ENCODE measurements at places on chromosomes 16 and 17.

DNA sequence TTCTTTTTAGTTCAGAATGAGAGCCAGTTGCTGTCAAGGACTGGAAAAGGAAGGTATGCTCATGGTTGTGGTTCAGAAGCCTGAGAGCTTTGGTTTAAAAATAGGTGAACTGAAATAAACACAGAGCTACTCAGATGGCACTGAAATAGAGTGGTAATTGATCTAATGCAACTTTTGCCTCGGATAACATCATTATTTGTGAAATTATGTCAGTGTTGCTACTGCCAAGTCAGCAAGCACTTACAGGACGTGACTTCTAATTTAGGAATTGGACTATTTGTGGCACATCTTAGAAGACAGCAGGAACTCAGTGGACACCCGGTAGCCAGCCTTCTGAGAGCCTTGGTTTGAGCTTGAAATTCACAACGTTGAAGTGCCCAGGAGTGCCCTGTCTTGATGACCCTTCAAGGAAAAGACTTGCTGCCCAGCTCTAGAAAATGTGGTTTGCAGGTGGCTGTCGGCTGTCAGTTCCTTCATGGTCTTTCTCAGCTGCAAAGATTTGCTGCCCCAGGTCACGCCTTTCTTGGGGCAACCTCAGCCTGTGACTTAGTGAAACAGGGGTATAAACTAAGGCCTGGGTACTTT lies 42.0 kb upstream of the XYLT1 start:
- DNase-seq: no peak

DNA sequence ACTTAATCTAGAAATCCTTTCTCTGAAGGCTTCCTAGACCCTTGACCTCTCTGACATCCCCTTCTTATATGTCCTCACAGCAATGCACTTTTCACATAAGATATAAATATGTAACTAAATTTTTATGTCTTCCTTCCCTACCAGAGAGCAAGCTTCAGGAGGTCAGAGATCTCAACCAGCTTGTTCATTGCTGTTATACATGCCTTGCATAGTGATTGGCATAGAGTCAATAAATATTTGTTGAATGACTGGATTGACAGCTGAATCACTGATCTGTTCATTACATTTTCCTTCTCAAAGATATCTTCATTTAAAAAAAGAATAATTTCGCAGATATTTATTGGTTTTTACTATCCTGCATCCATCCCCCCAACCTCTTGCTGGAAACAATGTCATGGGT lies 29.5 kb downstream of the HYDIN start:
- DNase-seq: no peak

- no peak for DNase-seq
Observed at GRCh38 chr17:68315930-68316329, 24.6 kb downstream of the ARSG start.

GRCh38 chr17:44581868-44582267 lies 24.6 kb downstream of the FZD2 start:
- no peak for DNase-seq

DNA sequence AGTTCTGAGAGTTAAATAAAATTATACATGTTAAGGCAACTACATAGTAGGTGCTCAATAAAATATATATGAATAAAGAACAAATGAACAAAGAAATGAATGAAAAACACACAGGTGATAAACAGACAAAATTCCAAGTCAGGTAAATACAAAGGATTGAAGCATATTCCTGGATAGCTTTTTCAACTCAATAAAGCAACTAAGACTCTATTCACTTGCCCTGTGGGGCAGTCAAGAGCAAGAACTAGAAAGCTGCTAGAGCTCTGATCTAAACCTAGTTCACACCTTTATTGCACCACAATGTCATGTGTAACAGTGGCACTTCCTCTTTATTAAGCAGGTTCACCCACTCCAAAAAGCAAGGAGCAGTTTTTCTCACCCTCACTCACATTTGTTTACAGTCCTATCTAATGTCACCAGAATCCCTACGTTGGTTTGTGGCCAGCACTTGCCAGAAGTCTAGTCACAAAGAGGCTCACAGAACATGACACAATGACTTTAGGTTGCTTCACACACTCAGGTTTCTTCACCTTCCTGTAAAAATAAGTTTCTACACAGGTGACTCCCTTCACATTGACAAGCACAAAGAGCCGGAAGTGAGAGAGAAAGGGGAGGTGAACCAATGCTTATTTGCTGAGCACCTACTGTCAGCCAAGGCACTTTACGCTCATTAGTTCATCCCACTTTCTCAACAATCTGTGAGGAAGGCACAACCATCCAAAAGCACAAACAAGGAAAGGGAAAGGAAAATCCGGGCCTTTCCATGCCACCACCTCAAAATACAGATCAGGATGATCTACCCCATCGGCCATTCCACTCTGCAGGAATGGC lies 70.8 kb downstream of the XPO6 start:
- DNase-seq: peak; percentile 80

DNA sequence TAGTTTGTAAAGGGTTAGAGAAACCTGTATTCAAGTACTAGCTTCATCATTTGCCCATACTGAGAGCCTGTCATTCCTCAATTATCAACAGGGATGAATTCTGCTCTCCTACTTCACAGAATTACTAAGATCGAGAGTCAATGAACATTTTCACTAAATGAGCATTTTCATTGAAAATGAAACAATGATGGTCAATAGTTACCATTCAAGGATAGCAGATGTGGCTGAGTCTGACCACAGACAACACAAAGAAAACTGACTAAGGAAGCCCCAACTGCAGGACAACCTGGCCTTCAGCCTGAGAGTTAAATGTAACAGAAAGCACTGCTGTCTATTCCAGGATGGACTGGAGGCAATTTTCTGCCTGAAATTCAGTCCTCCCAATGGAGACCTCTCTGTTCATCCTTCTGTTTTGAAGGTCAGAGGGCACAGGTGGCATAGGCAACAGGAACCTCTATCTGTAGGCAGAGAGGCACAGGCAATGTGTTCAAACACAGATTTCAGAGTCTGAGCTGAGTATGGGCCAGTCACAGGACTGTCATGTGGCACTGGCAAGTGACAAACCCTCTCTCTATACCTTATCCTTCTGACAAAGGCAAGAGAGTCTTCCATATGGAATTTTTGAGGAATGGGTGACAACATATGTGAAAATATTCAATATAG lies 19.5 kb downstream of the TRAF4 start:
- no peak for DNase-seq

GRCh38 chr16:88651276-88651988 lies 579 bp upstream of the CYBA start:
- DNase-seq: peak; percentile 93

DNA sequence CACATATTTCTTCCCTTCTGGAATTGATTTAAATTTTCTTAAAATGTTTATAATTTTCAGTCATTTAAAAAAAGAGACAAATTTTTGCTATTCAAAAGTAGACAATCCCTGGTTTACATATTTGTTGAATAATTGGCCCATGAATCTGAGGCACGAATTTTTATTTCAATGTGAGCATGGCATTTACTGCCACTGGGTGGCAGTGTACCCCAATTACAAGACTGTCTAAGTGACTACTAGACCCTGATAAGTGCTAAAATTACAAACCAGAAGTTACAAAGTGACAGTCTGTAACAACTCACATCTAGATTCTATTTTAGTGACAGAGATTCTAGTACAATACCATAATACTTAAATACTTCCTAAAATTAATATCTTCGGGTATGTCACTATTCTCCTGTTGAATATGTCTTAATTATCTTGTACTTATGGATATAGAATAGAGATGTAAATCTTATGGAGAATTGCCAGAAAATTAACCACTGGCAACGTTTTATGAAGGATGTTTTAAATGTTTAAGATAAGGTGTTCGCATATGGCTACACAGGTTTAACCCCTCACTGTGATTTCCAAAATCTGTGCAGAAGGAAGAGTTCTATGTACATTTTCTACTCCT lies 235.8 kb downstream of the MAP2K4 start:
- DNase-seq: no peak

DNA sequence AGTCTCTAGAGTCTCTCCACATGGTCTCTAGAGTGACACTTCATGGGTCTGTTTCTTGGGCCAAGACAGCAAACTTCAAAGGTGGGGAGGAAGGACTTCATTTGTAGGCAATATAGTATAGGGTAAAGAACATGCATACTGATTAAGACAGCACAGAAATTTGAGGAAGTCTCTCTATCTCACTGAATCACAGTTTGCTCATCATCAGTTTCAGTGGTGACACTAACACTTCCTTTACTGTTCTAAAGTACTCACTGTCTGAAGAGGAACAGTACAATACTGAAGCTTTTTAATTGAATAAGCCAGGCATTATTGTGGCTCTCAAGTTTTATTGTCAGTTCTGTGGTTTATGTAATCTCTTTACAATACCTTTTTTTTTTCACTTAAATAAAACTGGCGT lies 656.4 kb upstream of the CDH8 start:
- no peak for DNase-seq

- no peak for DNase-seq
Observed at GRCh38 chr17:21774263-21774662, 81.9 kb downstream of the KCNJ18 start.

DNA sequence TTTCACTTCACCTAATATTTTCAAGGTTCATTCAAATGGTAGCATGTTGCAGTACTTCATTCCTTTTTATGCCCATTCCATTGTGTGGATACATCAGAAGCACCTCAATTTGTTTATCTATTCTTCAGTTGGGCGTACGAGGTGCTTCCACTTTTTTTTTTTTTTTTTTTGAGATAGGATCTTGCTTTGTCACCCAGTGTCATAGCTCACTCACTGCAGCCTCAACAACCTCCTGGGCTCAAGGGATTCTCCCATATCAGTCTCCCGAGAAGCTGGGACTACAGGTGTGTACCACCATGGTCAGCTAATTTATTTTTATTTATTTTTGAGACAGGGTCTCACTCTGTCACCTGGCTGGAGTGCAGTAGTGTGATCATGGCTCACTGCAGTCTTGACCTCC lies 22.5 kb upstream of the SPNS3 start:
- DNase-seq: no peak

- no peak for DNase-seq
Observed at GRCh38 chr16:12341423-12341822, 364.9 kb downstream of the SNX29 start.
